NCI-H2081 treated with DMSO at 0.1 percent for 48 hours (cell line): ENCODE measurements at places on chromosomes 1 and 21.

- DNase-seq = no peak
These were observed 46.3 kb downstream of the SKI start for GRCh38 chr1:2274231-2274928.

GRCh38 chr1:47232187-47232874 is at the start of gene TAL1:
Gene TAL1 (minus strand): TSS chr1:47232225. CDS start chr1:47225888, 6,337 bp downstream.
- DNase-seq = no peak

DNA sequence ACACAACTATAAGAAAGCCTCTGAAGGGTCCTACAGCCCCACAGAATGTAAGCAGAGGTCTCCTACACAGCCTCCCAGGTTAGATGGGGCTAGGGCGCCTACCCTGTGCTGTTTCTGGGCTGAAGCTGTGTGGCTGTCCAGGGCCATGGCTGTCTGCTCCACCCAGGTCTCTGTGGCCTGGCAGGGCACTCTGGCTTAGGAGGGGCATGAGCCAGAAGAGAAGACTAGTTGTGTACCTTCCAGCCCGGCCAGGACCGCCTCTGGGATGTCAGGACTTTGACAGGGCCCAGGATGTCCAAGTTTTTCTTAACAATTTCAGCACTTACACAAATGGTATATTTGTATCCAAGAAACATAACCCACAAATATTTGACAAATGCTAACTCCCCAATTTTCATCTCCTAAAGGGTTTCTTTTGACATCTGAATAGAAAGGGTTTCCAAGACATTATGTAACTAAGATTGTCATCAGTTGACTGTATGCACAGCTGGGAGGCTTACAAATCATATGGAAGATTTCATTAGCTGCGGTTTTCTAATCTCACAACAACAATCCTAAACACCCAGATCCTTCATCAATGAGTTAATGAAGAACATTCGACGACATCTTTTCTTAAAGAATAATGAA is 80.5 kb downstream of the HSF2BP start:
- no peak for DNase-seq

- no peak for DNase-seq
These were observed 87.5 kb upstream of the RHOU start for GRCh38 chr1:228647523-228648444.

DNA sequence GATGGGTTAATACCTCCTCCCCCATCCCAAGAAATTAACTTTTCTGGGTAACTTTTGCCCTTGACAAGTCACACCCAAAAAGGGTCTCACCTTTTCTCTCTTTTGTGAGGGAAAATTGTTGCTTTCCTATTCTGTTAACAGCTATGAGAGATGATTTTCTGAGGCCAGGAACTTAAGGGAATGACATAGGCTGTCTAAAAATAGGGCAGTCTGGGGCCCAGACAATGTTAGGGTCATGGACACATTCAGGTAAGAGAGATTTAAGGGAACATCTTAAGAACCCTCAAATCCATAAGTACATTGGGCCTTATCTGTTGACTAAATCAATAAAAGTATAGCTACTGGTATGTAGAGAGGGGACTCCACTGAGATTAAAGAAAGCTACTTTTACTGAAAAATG is 8.4 kb upstream of the GSTM3 start:
- DNase-seq = no peak

GRCh38 chr1:20729990-20730689 is 2.4 kb downstream of the SH2D5 start:
- no peak for DNase-seq

- DNase-seq = no peak
These were observed 138.4 kb upstream of the BACE2 start for GRCh38 chr21:41029571-41029970.

GRCh38 chr1:27592931-27593677 is 10.8 kb downstream of the AHDC1 start:
- no peak for DNase-seq
